HepG2 (cell line): ENCODE measurements at places on chromosomes 13 and 19.

DNA sequence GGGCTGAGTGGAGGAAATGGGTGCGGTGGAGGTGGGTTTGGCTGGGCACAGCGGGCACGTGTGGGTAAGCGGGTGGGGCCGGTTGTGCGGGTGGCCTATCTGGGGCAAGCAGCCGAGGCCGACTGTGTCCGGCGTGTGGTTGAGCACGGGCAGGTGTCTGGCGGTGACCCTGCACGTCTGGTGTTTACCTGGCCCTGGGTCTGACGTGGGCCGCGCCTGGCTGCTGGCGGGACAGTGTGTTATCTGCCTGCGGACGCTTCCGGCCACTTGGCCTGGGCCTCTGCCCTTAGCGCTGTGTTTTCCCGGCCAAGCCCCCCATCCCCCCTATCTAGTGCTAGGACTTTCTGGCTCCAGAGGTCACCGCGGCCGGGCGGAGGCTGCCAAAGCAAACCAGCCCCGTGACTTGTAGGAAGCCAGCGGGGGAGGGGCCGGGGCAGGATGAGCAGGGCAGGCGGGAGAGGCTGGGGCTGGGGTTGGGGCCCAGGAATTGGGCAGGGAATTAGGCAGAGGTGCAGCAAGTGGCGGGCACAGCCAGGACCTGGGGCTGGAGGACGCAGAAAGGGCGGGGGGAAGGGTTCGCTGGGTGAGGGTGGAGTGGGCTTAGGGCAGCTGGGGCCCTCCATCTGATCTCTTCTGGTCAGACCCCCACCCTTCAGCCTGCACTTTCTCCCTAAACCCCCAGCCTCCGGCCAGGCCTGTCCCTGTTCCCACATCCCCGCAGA, 534 bp upstream of the HPN start:
- DNase-seq, result peak; percentile 96

GRCh38 chr13:82447416-82448077, 1434.7 kb downstream of the SLITRK1 start:
- no peak for DNase-seq

DNA sequence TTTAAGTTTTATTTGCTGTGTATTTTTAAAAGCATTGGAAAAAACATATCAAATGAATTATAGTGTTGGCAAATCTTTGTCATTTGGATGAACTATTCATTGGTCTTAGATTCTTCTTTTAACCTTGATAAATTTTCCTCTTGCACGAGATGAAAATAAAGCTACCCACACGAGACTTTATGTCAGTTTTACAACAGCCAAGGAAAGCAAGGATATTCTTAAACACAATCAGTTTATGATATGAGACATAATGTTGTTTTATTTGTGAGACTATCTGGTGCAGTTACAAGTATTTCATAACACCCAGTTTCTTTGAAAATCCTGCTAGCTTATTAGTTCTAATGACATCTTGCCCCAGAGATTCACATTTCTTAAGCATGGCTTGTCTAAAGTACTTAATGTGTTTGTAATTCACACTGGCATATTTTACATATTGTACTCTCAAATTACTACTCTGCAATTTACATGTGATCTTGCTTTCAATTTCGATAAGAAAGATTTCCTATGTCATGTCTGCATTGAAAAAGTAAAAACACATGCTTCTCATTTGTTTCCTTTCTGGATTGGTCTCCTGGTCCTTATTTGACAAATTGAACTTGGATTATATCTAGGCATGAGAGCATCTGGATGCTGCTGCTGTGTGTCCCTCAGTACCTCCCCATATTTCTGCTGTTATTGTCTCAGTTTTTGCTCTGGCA, 955.5 kb upstream of the PCDH9 start:
- DNase-seq, result no peak

DNA sequence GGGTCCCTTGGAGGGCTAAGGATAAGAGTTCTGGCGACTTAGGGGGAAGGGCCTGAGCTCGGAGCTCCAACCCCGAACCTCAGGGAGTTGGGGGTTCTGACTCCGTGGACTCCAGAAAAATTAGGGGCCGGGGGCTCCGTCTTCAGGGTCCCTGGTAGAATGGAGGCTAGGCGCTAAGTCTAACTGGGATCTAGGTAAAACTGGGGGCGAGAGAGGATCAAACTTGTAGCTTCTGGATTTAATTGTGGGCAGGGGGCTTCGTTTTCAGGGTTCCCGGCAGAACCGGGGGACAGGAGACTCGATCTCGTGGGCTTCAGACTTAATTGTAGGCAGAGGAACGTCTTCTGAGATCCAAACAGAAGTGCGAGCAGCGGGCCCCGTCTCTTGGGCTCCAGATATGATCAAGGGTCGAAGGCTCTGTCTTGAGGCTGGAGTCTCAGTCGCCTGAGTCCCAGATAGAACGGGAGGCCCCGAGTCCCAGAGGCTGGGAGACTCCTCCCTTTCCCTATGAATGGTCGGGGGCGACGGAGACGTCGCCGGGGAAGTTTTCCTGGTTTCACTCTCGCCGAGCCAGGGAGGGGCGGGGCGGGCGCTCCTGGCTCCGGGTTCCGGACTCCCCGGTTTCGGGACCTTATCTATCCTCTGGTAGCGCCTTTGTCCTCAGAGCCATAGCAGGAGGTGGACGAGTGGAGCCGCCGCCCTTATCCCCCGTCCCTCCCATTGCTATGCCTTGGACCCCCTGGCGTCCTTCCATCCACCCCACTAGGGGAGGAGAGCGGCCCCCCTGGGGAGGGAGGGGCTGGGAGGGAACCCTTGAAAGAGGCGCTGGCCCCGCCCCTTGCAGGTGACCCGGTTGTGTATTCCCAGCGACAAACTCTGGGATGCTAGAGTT, 1.3 kb downstream of the NECTIN2 start:
- DNase-seq, result peak; percentile 42

- no peak for DNase-seq
These were observed 1.8 kb downstream of the RAP2A start for GRCh38 chr13:97435794-97436193.

- DNase-seq, result no peak
These were observed 83.5 kb upstream of the RNF113B start for GRCh38 chr13:98260357-98261164.

- DNase-seq, result peak; percentile 85
These were observed 35.4 kb downstream of the BRD4 start for GRCh38 chr19:15296841-15297415.

GRCh38 chr19:1311543-1312091, 25.9 kb downstream of the EFNA2 start:
- no peak for DNase-seq

- DNase-seq, result no peak
These were observed at the start of gene FPR1 for GRCh38 chr19:51751655-51752054. Gene FPR1, minus strand, starts transcription at chr19:51751878. Its CDS starts 4,884 bp downstream, at chr19:51746994.

DNA sequence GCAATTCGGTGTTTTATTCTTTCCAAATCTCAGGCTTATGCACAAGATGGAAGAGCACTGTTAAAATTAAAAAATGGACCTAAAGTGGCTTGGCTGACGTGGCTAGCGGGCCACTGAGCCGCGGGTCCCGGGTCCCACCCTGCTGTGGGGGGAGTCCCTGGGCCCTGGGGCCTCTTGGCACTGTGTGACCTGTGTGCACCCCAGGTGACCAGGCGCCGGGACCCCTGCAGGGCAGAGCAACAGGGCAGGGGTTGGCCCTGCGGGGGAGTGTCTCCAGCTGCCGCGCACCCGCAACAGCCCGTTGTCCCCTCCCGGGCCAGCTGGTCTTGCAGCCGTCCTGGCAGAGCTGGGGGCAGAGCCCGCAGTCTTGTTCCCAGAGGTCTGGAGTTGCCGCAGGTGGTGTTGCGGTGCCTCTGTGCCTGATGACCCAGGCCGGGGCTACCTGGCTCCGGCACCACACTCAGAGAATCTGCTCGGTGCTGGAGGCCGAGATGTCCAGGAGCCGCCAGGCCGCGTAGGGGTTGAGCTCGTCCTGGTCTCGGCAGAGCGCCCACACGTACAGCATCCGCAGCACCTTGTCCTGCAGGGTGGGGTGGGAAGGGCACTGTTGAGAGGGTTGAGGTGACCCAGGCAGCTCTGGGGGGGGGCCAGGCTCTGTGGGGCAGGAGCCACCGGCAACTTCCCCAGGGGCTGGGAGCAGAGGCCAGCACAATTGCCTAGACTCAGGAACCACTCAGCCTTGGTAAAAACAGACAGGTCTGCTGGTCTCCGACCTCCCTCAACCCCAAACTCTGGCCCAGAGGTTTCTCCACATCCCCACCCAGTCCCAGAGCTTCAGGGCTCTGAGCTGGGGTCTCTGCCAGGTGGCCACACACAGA, 1.0 kb upstream of the CTXN1 start:
- DNase-seq, result no peak

- DNase-seq, result no peak
These were observed 1045.4 kb upstream of the MIR17HG start for GRCh38 chr13:90302107-90302506.

GRCh38 chr13:79679334-79679733, 198.4 kb downstream of the NDFIP2 start:
- DNase-seq, result peak; percentile 53

GRCh38 chr13:40143559-40143958, 488.1 kb downstream of the COG6 start:
- no peak for DNase-seq

DNA sequence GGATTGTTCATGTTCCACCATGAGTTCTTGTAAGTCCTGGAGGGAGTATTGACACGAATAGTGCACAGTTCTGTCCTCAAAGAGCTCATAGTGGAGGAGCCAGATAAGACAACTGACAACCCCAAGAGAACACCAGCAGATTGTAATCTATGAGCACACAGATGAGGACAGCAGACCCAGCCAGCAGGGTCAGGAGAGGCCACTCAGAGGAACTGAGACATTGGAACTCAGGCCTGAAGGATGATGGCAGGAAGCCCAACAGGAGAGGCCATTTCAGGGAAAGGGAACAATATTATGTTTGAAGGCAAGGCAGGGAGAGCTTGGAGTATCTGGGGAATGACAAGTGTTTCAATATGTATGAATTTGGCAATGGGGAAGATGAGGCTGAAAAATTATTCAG, 63.7 kb upstream of the IPO5 start:
- DNase-seq, result no peak

- DNase-seq, result no peak
These were observed 474.9 kb upstream of the MIR17HG start for GRCh38 chr13:90872491-90873025.

GRCh38 chr19:43305642-43306041, 36.3 kb upstream of the PSG9 start:
- peak; percentile 17 for DNase-seq

DNA sequence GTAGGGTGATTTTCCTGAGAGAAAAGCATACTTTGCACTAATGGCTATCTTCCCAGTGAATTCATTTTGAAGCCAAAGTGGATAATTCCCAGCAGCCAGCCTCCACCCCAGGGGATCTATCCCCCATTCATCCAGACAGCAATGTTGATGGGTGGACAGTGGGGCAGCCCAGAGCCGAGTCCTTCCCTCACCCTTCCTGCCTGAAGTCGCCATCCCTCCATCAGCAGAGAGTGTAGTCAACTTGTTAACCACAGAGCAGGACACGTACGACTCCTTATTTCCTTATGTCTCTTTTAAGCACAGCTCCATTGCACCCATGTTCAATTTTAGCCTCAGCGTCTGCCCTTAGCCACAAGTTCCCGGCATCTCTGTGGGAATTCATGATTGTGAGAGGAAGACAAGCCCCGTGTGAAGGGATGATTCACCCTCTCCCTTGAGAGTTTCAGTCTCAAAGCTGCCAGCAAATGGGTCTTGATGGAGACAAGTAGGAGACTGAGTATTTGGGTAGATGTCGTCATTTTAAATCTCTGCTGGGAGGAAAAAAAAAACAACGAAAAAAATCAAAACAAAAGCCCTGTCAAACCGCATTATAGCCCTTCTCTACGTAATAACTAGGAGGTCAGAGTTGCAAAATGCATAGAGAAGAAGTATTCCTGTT, 58.3 kb upstream of the MEDAG start:
- no peak for DNase-seq

GRCh38 chr19:35240327-35240726, 8.5 kb upstream of the LSR start:
- DNase-seq, result no peak

- DNase-seq, result peak; percentile 46
These were observed 47.1 kb downstream of the LNX2 start for GRCh38 chr13:27573265-27573664.

- no peak for DNase-seq
These were observed 14.0 kb downstream of the ZNF114 start for GRCh38 chr19:48283908-48284307.

DNA sequence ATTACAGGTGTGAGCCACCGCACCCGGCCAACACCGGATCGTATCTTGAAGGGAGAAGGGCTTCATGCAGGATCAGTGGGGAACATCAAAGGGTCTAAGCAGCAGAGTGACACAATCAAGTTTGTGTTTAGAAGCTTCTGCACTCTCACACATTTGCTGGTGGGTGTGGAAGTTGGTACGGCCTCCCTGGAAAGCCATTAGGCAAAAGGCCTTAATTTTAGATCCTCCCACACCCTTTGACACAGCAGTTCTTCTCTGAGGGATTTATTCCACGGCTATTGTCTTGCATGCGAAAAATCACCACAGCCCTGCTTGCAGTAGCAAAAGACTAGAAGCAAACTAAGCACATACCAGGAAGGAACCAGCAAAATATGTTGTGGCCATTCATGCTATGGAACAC, 18.3 kb upstream of the SLC1A5 start:
- no peak for DNase-seq

GRCh38 chr13:58583966-58584365, 952.4 kb downstream of the PCDH17 start:
- DNase-seq, result no peak

DNA sequence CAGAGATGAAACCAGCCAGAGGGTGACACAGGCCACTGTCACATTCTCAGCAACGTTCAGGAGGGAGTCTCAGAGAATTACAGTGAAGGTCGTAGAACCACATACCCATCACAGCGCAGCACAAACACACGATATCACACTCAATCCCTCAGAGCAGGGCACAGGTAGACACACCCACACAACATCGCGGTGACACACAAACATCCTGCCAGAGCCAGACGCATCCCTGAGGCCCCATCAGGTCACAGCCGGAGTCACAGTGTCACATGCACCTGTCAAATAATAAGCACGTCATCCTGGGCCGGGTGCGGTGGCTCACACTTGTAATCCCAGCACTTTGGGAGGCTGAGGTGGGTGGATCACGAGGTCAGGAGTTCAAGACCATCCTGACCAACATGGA, 17.5 kb downstream of the ELAVL3 start:
- DNase-seq, result no peak

- DNase-seq, result no peak
These were observed 1.7 kb downstream of the SELENOW start for GRCh38 chr19:47780215-47780551.

- DNase-seq, result no peak
These were observed 53.8 kb downstream of the PARP4 start for GRCh38 chr13:24458736-24459135.

GRCh38 chr13:66899955-66900354, 330.2 kb downstream of the PCDH9 start:
- no peak for DNase-seq

DNA sequence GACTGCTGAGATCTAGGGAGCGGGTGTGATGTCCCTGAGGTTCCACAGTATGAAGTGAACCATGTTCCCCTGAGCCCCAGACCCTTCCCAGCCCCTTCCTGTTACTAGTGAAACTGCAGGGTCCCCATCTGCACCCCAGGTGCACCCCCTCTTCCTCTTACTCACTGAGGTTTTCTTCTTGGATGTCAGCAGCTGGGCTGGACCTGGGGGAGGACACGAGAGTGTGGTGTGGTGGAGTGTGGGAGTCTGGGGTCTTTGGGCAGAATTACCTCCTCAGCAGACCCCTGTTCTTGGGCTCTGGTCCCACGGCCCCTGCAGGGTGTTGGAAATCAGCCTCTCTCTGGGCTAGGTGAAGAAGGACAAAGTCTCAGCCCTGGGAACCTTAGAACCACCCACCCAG, 3.3 kb upstream of the LILRA6 start:
- no peak for DNase-seq
